HT1080 (cell line): ENCODE measurements at places on chromosomes 13 and 19. TPM values are rescaled to one million over a fixed set of nuclear protein-coding genes. Genes with fewer than 3 reads are reported as not detected.

ADGRL1 gene
- 8.7 and 17.4 TPM in 2 replicates for total RNA-seq

PAF1 gene
- total RNA-seq, result 47.3 and 56.1 TPM in 2 replicates

SLC17A7 gene
- total RNA-seq, result 0.07 and 1.7 TPM in 2 replicates

SULT2B1 gene
- total RNA-seq, result not detected in 2 replicates

ZFP30 gene
- 0.30 and 0.31 TPM in 2 replicates for total RNA-seq

TEX26 gene
- total RNA-seq, result not detected in 2 replicates

METTL21C gene
- not detected in 2 replicates for total RNA-seq
